ENCODE measurements at places on chromosomes 2 and 18.

- no peak for DNase-seq
Measured at GRCh38 chr18:6591491-6591890, 138.0 kb upstream of the ARHGAP28 start.

DNA sequence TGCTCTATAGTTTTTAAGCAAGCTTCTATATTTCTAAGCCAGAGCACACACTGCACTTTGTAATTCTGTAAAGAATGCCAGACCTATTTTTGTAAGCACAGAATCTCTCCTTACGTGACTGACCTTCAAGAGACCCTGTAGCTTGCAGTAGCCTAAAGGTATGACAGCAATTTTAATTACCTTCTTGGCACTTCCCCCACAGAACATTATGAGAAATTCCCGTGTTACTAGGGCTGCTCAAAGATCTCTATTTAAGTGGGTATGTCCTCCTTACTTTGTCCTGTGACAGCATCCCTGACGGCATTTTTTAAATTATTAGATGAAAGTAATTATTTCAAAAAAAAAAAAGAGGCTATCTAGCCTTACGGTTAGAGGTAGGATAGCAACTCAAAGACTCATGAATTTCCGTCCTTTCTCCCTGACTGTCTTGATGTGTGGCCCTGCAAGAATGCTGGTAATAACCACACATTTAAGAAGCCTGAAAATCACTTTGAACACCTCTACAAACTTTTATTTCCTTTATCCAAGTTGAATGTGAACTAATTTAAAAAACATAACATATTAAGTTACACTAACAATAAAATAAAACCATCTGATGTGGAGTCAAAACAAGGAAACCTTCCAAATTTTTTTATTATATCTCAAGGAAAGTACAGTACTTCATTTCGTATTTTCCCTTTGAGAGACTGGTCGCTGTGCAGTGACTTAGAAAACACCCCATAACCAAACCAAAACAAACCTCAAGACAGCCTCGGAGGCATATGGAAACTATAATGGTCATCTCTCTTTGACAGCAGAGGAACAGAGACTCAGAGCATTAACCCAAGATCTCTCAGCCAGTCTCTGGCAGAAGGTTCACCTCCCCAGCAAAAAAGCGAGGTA lies 54.9 kb downstream of the THUMPD2 start:
- no peak for DNase-seq

- DNase-seq = no peak
Measured at GRCh38 chr2:19120941-19121750, 237.3 kb downstream of the OSR1 start.

- DNase-seq = no peak
Measured at GRCh38 chr2:198325359-198325758, 521.0 kb downstream of the PLCL1 start.

GRCh38 chr18:68699043-68699442 lies 15.9 kb downstream of the TMX3 start:
- DNase-seq = no peak

GRCh38 chr2:51413726-51414125 lies 381.8 kb upstream of the NRXN1 start:
- no peak for DNase-seq

DNA sequence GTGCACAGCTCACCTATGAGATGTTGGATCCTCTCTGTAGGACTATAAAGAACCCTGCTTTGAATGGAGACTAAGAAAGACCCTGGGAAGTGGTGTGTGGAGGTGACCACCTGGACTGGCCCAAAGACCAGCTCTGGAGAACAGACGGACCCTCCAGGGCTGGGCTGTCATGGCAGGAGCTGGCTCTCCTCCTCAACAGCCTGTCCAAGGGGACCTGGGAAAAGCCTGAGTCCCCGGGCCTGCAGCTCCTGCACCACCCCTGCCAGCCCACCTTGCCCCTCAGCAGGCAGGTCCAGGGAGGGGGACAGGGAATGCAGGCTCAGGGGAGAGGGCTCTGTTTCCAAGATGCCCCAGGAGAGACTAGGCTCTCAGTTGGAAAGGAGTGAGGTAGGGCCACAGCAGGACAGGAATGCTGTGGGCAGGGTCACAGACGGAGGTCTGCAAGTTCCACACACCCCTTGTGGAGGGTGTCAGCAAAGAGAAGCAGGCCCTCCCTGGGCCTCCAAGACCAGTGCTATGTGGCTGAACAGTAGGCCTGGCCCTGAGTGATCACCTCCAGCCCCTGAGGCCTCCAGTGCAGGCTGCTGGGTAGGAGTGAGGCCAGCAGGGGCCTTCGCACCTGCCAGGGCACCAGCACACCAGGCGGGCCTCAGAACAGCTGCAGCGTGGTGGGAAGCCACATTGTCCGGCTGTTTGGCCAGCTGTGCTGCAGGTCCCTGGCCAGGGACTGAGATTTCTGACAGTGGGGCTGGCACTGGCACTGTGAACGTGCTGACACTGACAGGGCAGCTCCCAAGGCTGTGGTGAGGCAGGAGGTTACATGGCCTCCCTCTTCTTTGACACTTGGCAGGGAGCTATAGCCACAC lies 86.4 kb upstream of the OTOS start:
- no peak for DNase-seq

- DNase-seq = no peak
Measured at GRCh38 chr2:10775831-10776230, 36.8 kb downstream of the PDIA6 start.

- no peak for DNase-seq
Measured at GRCh38 chr2:109188496-109188890, 59.5 kb downstream of the SH3RF3 start.

DNA sequence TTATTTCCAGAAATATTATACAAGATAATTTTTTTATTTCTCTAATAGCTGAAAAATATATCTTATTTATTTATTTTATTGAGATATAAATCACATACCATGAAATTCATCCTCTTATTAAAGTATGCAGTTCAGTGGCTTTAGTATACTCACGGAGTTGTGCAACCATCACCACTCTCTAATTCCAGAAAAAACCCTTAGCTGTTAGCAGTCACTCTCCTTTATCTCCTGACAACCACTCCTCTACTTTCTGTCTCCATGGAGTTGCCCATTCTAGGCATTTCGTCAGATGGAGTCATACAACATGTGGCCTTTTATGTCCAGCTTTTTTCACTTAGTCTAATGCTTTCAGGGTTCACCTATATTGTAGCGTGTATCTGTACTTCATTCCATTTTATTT lies 66.5 kb downstream of the TCF7L1 start:
- no peak for DNase-seq

DNA sequence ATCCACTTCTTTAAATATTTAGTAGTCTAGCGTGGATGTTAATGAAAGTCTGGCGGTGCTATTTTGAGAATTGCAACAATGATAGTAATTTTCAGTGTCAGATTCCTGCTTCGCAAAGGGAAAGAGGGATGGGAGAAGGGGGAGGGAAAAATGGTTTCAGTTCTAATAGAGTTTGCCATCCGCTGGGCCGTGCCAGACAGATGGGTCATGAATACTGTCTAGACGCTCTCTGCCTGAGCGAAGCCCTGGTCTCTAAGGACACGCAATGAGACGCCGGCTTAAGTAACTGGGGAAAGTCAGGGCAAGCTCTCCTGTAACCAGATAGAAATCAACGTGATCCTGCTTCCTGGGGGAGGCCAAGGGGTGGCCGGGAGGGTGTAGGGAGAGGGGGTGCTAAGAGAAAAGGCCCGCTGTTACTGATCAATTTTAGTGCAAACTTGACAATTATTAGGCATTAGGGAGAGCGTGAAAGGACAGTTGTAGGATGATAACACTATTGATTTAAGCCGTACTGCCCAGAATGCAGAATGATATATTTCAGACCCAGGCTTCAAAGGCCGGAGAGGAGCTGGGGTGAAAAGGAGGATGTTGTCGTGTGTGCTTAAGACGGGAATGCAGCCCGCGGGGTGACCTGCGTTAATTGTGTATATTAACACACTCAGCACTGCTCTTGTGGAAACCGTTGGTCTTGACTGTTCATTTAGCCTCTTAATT lies 229.2 kb downstream of the LDLRAD4 start:
- DNase-seq = no peak

DNA sequence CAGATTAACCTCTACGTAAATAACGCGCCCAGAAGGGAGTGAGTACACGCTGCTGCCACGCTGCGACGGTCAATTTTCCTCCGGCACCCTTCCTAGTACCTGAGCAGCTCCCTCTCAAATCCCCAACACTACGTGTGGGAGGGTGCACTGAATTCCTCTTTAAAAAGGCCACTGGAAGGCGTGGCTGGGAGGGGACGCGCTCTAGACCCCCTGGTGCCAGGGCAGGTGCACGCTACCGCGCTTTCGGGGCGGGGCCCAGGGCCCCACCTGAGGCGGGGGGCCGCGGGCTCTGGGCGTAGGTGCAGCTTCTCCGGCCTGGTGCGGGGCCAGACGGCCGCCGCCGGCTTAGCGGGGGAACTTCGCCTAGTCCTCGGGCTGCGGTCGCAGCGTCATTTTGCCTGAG lies 668 bp upstream of the ANKRD12 start:
- no peak for DNase-seq

- no peak for DNase-seq
Measured at GRCh38 chr2:217412721-217413120, 552.9 kb upstream of the TNP1 start.

DNA sequence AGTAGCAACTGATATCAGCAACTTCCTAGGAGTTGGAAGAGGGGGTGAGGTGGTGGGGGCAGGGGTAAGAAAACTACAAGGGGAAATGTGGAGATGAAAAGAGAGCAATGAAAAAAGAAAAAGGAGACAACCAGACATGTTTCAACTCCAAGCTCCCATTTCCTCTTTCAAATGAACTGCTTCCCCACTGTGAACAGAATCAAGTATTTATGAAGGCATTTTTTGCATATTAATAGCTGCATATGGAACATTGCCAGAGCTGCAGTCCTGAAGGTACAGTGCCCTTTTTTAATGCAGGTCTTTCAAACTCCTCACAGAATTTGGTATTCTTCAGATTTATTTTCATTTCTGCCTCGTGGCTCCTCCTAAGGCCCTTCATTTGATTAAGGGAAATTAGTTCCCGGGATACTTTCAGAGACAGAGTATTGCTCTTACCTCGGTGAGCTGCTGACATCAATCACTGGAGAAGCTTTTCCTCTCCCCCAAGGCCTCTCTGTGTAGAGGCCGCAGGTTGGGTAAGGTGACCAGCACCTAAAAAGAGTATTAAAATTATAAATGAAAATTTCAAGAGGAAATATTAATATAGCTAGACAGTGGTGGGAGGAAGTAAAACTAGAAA lies 68.4 kb downstream of the KIAA2012 start:
- DNase-seq = no peak

GRCh38 chr2:97068074-97068473 lies 26.6 kb downstream of the FAHD2B start:
- no peak for DNase-seq

- DNase-seq = no peak
Measured at GRCh38 chr2:60979231-60979630, 38.3 kb upstream of the PEX13 start.

GRCh38 chr2:28155627-28156026 lies 237.0 kb upstream of the FOSL2 start:
- no peak for DNase-seq

- no peak for DNase-seq
Measured at GRCh38 chr2:150167711-150168110, 319.8 kb downstream of the RND3 start.

GRCh38 chr2:68709421-68709911 lies 25.1 kb upstream of the ARHGAP25 start:
- no peak for DNase-seq

DNA sequence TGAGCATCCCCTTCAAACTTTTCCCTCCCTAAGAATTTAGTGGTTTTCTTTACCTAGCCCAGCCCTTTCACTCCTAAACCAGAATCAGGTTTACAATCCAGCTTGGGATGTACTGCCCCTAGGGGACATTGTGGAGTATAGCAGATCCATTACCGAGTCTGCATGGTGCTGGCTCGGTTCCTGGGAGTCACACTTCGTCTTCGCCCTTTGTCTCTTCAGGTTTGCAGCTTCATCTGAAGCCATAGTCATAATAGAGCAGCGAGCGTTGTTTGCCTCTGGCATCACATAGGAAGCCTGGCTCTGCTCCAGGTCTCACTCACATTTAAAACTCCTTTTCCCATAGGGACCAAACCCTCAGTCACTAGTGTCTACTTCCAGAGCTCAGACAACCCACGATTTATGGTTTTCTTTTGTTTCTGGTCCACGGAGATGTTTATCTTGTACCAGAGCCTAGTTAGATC lies 16.8 kb upstream of the LYPD6 start:
- no peak for DNase-seq

GRCh38 chr2:142983174-142983573 lies 105.7 kb downstream of the KYNU start:
- no peak for DNase-seq

DNA sequence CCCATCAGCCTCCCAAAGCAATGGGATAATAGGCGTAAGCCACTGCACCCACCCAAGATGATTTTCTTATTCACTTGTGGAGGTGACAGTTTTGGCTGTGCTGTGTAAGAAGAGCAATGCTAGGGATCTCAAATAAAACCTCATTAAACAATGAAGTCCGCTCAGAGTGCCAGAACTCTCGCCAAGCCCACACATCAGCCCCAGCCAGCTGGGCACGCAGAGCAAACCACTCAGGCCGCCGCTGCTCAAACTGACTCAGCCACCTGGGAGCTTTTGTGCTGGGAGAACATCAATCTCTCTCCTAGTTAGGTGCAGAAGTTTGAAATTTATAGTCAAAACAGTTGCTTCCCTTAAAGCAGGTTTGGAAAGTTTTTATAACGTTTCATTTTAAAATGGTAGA lies 47.6 kb downstream of the RNF152 start:
- DNase-seq = no peak

GRCh38 chr2:11598228-11598731 lies 64.4 kb downstream of the GREB1 start:
- no peak for DNase-seq

- DNase-seq = no peak
Measured at GRCh38 chr2:148530350-148530749, 114.2 kb upstream of the EPC2 start.

- no peak for DNase-seq
Measured at GRCh38 chr2:66490588-66491001, 55.7 kb downstream of the MEIS1 start.

DNA sequence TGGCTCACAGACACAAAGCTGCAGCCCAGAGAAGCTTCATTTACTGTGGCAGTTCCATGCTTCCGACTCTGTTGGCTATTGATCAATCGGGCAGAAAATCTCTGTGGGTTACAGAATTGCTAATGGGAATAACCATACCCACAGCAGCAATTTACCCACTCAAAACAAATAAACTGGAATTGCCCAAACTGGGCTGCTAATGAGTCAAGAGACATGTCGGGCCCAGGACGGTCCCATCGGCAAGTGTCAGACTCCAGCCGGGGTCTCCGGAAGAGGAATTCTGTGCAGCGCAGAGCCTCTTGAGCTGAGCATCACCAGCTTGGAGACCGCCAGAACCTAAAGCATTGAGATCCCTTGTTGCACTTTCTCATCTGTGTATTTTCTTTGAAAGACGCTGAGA lies 67.8 kb downstream of the TMEM18 start:
- DNase-seq = no peak

DNA sequence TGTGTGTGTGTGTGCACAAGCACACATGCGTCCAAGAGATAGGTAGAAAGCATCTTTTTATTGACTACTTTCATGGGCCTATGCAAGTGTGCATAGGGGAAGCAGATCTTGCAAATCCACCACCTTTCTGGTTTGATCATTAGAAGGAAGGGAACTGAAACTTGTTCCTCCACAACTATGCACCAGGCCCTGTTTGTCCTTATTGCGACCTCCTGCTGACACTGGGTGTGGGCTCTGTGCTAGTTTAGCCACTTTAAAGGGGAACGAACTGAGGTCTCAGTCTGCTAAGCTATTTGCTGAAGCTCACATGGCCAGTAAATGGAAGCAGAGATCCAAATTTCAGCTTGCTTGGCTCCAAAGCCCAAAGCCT lies 32.1 kb upstream of the INSIG2 start:
- no peak for DNase-seq
